ENCODE measurements at places on chromosomes 2 and 18.

- no peak for DNase-seq
Measured at GRCh38 chr2:33180915-33181314, 234.2 kb downstream of the LTBP1 start.

DNA sequence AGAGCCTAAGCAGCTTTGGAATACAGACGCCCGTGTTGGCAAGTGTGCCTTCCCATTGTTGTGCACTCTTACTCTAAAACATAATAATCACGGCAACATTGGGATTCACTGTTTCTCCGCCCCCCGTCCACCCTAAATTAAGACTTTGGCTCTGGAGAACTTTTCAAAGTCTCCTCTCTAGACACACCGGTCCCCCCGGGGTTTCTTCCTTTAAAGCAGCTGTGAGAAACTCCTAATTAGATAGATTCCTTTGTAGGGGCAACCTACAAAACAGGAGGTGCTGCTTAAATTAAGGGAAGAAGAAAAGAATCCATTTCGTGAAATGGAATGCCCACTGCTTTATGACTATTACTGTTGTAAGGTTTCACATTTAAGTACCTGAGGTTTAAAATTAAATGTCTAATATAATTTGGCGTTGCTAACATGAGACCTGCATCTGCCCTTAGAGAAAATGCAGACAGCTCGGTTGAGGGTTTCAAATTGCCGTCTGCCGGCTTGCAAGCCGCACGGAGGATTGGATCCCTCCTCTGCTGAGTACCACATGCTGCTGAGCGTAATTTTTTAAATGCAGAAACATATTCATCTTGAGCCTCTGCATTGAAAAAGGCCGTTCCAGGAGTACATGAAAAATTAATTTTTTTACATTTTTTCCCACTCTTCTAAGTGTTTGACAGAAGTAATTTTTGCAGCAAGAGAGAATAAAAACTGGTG, 233.3 kb downstream of the GBX2 start:
- no peak for DNase-seq

GRCh38 chr2:44230378-44230777, 44.9 kb upstream of the SLC3A1 start:
- DNase-seq: no peak

- DNase-seq: no peak
Measured at GRCh38 chr2:44237221-44237620, 38.1 kb upstream of the SLC3A1 start.

DNA sequence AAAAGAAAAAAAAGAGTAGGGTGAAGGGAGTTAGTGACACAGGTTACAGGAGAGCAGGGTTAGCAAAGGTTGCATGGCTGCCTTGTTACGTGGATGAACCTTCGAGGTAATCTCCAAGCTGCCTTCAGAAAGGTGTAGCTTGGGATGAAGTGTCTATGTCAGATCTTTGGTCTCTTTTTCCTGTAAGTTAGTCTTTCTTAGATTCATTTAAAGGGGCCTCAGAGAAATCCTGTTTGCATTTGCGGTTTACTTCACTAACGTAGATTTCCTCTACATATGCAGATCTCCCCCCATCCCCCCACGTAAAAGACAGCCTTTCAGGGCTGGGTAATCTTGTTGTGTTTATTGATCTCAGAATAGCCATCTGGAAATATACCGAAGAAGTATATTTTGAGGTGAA, 83.7 kb downstream of the MTA3 start:
- no peak for DNase-seq

DNA sequence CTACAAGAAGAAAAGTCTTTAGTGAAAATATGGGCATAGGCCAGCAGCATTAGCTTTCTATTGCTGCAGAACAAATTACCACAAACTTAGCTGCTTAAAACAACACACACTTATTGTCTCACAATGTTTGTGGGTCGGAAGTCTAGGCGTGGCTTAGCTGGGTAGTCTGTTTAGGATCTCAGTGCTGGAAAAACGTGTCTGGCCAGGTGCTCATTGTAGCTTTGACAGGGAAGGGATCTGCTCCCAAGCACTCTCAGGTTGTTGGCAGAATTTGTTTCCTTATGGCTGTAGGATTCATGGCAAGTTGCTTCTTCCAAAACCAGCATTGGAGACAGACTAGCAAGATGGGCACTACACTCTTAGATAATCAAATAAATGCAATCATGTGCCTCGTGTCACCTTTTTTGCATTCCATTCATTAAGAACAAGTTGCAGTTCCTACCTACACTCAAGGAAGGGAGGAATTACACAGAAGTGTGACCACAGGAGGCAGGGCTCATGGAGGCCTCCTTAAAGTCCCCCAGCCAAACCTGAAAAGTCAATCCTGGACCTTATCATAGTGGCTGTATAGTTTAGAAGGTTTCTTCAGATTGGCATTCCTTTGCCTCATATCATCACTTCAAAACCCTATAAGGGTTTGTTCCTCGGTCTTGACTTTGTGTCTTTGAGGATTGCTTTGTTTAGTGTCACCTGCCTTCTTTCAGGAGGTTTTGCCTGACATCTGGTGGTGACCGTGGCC, 17.3 kb downstream of the MRPL30 start:
- DNase-seq: no peak

DNA sequence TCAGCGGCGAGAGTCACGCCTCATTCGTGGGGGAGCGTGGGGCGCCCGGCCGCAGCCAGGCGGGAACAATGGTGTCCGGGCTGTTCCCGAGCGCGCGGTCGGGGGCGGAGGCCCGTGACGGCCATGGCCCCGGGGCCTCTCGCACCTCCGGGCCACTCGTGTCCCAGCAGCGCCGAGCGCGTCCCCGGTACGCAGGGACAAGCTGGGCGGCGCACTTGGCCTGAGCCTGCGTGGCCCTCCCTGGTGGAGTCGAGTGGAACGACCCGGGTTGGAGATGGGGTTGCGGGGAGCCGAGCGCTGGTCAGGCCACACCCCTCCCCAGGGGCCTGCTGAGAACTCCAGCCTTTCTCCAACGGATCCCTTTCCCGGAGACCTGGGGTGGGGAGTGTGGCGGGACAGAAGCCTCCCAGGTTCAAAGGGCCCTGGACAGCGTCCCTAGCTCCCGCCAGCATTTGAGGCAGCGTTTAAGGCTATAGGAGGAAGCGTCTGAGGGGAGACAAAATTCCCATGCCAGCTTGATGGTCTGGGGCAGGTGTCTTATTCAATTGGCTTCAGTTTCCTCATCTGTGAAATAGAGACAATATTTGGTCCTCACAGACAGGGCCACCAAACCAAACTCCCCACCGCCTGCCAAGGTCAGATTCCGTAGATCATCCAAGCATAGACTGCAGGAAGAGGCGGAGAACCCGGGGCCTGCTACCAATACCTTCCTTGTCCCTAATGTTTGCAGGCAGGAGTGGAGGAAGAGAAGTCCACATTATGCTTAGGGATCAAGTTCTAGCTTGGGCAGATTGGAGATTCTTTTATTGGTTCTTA, 553 bp downstream of the CNDP2 start:
- no peak for DNase-seq

DNA sequence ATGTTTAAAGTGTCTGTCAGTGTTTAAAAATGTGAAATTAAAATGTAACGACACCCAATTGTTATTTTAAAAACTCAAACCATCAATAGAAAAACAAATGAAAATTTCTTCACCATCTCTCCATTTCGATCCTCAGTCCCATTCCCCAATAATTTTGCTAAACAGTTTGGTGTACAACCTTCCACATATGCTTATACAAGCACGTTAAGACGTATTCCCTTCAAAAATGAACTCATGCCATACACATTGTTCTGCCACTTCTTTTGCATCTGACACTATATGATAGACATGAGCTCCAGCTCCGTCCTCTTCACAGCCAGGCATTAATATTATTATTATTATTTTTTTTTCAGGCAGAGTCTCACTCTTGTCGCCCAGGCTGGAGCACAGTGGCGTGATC, 14.1 kb upstream of the MYCN start:
- DNase-seq: no peak

GRCh38 chr2:95349568-95350322, 52.6 kb downstream of the KCNIP3 start:
- DNase-seq: no peak

DNA sequence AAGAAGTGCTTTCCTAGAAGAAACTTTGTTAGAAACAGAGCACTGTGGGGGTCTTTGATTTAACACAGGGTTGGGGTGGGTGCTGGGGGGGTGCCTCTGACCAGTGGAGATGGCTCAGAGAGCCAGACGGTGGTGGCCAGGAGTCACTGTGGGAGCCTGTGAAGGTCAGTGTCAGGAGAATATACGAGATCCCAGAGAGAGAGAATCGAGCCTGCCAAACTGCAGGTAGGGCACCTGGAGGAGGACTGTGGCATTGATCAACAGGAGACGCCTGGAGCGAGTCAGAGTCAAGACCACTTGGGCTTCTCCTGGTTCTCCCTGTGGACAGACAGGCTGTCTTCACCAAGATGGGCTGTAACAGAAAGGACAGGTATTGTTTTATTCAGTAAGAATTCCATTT, 136.5 kb upstream of the TWIST2 start:
- DNase-seq: no peak

- DNase-seq: no peak
Measured at GRCh38 chr18:10405816-10406663, 48.4 kb upstream of the APCDD1 start.

DNA sequence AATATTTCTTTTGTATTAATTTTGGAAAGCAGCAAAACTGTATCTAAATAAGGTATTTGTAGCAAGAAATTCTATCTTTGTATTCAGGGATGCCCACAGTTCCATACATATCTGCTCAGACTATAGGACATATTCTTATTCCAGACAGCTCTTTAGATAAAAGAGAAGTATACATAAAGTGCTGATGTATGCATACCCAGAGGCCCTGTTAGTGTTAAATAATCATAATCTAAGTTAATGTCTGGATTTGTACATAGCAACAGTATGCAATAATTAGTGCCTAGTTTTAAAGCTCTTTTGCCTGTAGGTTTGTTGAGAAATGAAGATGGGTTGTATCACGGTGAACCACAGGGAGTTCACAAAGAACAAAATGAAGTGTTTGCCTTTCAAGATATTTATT, 428.0 kb upstream of the RGPD4 start:
- no peak for DNase-seq

GRCh38 chr2:49569176-49569575, 414.9 kb upstream of the FSHR start:
- DNase-seq: no peak

DNA sequence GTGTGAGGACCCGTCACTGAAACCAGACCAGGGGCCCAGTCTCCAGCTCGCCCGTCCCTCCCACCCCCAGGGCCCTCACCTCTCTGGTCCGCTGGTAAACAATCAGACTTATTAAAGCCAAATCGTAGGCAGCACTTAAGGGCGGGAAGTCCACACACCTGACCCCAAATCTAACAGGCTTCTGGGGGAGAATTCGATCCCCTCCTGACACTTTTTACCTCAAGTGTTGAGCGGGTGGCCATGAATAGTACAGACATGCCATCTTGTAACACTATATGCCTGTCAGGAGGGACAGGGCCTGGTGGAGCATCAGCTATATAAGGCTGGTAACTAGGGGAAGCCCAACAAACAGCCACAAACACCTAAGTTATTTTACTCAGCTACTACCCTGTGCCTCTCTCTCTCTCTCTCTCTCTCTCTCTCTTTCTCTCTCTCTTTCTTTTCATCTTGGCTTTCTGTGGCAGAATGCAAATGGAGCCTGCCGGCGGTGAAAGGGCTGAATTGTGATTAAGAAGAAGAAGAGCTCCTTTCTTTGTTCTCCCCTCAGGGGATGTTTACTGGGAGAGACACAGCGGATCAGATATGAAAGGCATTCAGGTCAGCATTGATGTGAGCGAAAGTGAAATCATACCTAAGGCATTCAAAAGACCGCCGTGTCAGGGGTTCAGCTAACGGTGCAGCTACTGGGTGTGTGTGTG, 9.5 kb downstream of the ZEB2 start:
- DNase-seq: no peak

GRCh38 chr2:42192010-42192373, 22.8 kb downstream of the EML4 start:
- DNase-seq: no peak

GRCh38 chr2:100213595-100213994, 71.2 kb upstream of the AFF3 start:
- DNase-seq: peak; percentile 51

GRCh38 chr2:172430678-172431077, 3.3 kb downstream of the ITGA6 start:
- DNase-seq: no peak

DNA sequence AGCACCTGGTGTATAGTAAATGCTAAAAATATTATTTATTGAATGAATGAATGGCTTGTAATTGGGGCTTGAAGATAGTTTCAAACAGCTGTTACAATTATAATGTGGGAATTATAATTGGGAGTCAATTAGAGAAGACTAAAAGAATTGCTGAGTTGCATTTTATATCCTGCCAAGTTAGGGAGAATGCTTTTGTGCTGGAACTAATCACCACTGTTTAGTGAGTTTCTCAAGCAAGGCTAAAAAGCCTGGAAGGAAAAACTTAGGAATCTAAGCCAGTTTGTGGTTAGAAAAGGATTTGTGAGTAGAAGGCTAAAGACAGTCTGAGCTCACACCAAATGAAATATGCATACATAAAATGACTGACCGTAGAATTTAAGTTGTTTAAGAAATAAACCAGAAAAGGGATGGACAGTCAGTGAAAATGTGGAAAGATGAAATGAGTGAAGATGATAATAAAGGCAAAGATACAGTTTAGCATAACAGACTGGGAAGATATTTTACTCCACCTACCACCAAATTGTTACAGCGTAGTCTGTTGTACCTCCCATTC, 647.7 kb upstream of the FSHR start:
- DNase-seq: peak; percentile 72

- no peak for DNase-seq
Measured at GRCh38 chr2:228180181-228181097, 1.0 kb downstream of the SPHKAP start.

DNA sequence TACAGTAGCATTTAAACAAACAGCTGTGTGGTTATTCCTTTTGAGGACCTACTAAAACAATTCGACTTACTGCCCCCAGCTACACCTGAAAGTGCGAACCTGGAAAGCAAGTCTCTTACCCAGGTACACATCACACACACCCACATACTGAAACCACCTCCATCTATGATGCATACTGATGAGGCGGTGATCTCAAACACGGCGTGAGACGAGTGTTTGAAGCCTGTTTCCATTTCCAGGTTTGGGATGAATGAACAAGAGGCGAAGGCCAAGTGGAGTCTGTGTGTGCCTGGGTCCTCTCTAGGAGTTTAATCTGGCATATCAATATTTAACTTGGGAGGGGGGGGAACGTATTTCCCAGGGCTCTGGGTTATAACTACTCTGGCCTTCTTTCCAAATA, 1.6 kb downstream of the TMEM185B start:
- DNase-seq: no peak

GRCh38 chr2:107808959-107809358, 17.7 kb upstream of the RGPD4 start:
- DNase-seq: peak; percentile 34
